HS-5 (cell line): ENCODE measurements at places on chromosomes 13 and 19.
A peak's percentile ranks its signal among the peaks of the same experiment; 100 is the strongest.

- no peak for DNase-seq
Measured at GRCh38 chr13:112624602-112625430, 36.9 kb upstream of the TUBGCP3 start.

DNA sequence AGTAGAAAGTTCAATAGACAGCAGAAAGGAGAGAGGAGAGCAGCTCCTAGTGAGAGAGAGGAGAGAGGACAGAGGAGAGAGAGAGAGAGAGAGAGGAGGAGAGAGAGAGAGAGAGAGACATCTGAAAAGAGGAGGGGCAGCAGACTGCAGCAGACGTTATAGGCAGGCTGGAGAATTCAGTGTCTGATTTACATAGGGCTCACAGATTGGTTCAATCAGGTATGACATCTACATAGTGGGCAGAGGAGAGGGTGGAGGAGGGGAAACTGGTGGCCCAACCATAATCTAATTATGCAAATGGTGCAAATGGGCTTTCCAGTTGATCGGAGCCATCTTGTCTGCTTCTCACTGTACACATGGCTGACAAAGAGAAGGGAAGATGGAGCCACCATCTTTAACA is 221.3 kb upstream of the TRPC4 start:
- DNase-seq, result no peak

DNA sequence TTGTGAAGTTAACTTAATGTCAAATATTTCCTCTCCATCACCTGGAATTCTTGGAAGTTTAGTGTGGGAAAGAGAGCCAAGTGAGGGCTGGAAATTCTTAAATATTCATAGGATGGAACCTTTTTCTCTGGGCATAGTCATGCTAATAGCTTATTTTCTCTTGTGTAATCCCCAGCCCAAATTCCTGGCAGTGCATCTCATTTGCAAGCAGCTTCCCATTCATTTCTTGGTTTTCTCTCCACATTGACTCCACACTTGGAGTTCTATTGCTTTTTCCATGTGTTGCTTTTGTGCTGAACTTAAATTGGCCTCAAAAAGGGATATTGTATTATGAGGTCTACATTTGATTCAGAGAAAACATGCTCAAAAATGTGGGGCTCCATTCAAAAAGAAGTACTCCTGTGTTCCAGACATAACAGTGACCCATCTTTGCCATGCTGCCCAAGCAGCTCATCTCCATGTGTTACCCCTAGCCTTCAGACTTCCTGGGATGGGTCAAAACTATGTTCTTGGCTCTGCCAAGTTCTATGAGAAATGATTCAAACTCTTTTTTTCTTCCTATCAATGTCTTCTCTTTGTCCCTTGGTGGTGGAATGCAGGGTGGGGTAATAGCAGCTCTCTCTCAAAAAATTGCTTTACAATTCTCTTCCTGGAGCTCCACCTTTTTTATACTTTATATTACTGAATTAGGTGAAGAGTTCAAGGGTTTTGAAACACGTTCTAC is 2471.5 kb downstream of the PCDH9 start:
- DNase-seq, result no peak

- no peak for DNase-seq
Measured at GRCh38 chr19:7734220-7735203, 2.6 kb upstream of the CLEC4G start.

- DNase-seq, result no peak
Measured at GRCh38 chr19:52296400-52296772, 583 bp upstream of the ZNF480 start.

DNA sequence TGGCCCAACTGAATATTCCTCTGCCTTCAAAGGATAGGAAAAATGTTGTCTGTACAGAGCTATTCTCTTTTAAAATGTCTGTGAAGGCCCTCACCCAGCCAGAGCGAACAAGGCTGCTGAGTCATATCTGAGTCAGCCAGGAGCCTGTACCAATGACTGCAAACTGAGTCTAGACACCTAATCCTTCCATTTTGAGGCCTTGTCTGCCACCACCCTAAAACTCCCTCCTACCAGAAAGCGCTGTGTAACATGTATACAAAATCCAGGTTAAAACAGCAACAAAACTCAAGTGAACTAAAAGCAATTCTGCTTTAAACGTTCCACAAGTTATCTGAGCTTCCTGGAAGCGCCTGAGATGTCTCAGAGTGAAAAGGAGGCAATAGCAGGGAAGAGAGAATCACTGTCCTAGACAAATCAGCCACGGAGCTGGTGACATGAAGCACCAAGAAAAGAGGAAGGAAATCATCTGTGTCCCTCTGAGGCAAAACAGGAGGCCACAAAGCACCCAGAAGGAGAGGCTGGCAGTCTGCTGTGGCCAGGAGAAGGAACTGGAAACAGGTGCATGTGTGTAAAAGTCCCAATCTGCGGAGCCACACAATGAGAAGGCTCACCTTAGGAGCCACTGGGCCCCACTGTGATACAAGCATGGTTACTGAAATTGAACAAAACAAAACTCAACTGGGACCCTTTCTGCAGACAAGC is 10.2 kb downstream of the DHRS12 start:
- no peak for DNase-seq

- no peak for DNase-seq
Measured at GRCh38 chr19:2239173-2239572, 2.5 kb downstream of the SF3A2 start.

- peak; percentile 43 for DNase-seq
Measured at GRCh38 chr19:3275583-3276340, 51.3 kb downstream of the CELF5 start.

DNA sequence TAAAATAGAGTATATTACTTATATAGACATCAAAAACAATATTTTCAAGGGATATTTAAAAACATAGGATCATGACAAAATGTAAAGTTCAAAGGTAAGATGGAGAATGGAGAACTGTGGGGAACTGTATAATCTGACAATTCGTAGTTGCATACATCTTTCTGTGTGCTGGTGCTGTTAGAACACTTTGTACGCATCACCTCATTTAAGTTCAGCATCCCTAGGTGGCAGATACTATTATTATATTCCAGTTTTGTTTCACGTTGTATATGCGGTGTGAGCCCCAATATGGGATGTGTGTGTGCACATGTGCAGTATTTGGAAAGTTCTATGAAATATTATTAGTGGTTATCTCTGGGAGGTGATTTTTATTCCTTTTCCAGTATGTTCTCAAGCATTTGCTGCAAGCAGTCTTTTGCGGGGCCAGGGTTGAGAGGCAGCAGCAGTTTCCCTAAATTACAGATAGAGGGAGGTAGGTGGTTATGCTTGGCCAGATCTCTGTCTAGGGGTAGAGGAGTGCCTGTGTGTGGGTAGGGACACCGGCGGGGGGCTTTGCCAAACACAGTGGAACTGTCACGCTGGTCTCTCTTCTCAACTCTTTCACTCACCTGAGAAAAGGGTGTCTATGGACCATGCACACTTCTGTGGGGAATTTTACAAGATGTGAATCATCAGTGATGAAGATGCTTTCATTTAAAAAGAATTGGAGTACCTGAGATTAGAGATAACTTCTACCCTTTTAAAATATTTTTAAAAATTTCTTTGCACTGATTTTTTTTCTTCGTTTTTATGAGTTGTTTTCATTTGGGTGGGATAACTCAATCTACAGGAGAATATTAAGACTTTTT is 55.6 kb upstream of the ALOX5AP start:
- DNase-seq, result no peak

DNA sequence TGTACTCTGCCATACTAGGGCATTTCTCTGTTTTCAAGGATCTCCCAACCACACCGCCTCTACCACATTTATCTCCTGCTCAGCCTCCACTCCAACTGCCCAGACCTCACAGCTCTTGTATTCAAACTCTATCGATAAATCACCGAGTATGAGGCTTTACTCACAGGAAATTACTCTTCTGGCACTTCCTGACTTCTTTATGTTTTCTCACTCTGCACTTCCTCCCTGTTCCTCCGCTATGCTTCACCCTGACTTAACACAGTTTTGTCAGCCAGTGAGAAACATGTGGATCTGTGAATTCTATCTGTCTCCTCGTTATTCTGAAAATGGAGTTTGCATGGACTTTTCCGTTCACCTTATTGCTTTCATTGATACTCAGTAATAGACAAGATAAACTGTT is 2.6 kb upstream of the CARD8 start:
- no peak for DNase-seq

- peak; percentile 59 for DNase-seq
Measured at GRCh38 chr19:19034204-19034624, 811 bp downstream of the ARMC6 start.

- no peak for DNase-seq
Measured at GRCh38 chr13:42361701-42362100, 89.7 kb downstream of the AKAP11 start.

GRCh38 chr13:77985866-77986636 is 67.4 kb upstream of the EDNRB start:
- no peak for DNase-seq

DNA sequence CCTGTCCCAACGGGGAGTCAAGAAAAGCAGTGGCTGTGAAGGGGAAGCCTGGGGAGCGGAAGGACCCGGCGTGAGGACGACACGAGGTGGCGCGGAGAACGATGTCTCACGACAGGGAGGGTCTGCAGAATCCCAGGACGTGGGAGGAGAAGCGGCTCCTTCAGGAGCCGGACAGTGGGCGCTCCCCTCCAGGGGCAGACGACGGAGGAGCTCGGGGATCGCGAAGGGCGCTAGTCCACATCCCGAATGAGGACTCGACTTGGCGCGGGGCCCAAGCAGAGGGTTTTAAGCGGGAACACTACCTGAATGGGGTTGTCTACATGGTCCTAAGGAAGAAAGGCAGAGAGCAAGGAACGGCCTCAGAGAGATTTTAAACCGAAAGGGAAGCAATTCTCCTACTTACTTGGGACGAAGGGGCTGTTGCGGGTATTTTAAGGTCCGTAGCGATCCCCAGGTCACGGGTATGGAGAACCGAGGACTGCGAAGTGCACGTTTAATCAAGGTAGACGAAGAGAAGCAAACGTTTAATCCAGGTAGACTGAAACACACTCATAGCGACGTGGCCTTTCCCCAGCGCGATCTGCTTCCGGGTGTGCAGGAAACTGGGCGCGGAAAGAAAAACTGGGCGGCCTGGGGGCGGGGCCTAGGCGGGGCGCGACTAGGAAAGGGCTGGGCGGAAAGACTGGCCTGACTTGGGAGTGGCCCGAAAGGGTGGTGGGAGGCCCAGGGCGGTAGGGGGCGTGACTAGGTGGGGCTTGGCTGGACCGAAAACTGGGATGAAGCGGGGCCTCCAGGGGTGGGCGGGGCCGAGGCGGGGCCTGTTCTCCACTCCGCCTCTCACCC is at the start of gene ZNF841:
Gene ZNF841 (minus strand): TSS at position 594 of the 843 bp plus-strand sequence. CDS start 10,964 bp downstream, outside the sequence.
- peak; percentile 70 for DNase-seq

DNA sequence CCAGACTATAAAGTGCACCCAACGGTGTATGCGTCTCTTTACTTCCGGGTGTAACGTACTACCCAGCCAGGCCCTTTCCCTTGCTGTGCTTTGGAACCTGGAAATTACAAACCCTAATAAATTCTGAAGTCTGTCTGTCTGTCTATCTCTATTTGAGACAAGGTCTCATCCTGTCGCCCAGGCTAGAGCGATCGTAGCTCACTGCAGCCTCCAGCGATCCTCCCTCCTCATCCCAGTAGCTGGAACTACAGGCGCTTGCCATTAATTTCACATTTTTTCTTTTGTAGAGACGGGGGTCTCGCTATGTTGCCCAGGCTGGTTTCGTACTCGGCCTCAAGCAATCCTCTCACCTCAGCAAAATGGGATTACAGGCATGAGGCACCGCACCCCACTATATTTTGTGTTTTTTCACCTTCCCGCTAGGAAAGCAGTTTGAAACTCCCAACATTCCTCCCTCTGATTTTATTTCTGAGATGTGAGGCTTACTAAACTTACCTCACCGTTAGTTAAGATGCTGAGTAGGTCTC is 469 bp upstream of the RNF6 start:
- no peak for DNase-seq

GRCh38 chr19:34241513-34242337 is 12.6 kb upstream of the GARRE1 start:
- no peak for DNase-seq

- no peak for DNase-seq
Measured at GRCh38 chr19:19817357-19817756, 4.2 kb downstream of the ZNF506 start.

GRCh38 chr13:104286566-104287290 is 1220.5 kb upstream of the SLC10A2 start:
- DNase-seq, result no peak

DNA sequence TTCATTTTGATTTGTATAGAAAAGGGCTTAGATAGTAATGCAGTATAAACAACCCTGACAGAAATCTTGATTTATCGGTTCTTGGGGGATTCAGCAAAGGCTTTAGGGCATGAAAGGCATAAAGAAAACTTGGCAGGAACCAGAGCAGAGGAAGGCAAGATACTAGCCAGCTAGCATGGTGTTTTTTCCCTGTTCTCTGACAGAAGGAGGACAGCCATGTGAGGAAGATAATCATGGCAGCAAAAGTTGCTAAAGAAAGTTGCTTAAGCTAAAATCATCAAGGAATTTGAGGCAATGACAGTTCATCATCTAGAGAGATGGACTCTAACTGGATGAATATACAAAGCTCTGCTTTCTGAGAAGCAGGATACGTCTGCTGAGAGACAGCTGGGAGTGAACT is 294.1 kb downstream of the KCNRG start:
- DNase-seq, result no peak

GRCh38 chr19:29715701-29716581 is 880 bp upstream of the C19orf12 start:
- no peak for DNase-seq

DNA sequence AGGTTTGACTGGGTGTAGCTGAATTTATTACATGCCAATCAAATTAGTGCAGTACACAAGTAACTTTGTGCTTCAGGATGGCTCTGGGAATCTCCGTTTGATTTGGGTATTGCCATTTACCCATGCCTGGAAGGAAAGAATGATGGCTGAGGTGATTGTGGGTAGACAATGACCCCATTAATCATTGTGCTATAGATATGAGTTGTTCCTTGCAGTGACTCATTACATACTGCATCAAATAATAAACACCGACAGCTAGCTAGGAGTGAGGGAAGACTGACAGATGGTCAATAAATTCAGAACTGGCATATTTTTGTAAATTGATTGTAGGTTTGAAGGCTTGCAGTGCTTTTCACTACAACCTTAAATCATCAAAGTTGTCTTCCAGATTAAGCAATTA is 1069.5 kb downstream of the DIAPH3 start:
- no peak for DNase-seq

DNA sequence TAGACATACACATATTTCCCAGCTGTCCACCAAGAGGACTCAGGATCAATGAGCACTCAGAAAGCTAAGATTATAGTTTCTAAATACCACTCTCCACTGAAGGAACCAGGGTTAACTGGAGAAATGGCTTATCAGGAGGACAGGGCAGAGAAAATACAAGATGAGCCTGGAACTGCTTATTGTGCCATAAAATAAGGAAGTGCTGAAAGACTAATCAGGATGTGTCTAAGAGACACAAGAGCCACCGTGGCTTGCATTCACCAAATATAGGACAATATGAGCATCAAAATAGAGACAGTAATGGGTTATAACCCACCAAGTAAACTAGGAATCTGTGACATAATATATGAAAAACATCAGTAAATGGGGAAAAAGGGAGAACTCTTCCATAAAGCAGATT is 32.8 kb downstream of the KLF12 start:
- DNase-seq, result no peak
